ENCODE measurements at places on chromosomes 13 and 19. TPM values are rescaled to one million over a fixed set of nuclear protein-coding genes. Genes with fewer than 3 reads are reported as not detected.
A peak's percentile ranks its signal among the peaks of the same experiment; 100 is the strongest.

DNA sequence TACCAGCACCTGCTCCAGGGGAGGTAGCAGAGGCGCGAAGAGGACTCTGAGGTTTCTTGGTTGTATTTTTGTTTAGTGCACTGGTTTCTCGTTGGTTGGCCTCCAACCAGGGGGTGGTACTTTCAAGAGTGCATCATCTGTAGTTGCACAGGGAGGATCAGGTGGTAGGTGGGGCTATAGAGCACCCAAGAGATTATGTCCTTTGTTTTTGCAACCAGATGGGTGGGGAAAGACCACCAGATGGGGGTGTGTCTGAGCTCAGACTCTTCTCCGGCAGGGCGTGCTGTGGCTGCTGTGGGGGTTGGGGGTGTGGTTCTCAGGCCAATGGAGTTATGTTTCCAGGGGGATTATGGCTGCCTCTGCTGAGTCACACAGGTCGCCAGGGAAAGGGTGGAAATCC lies 254.4 kb upstream of the KLF12 start:
- DNase-seq: no peak
- no peak overlapping the region for H3K4me3 ChIP-seq
- no peaks in the 10 kb centered on the region for H3K4me1 ChIP-seq
- H3K27me3 ChIP-seq: no peaks in the 10 kb centered on the region

- peaks cover 3% of the 10 kb centered on the region for H3K4me1 ChIP-seq
- H3K27ac ChIP-seq: no peak overlapping the region
- no peak overlapping the region for H3K4me3 ChIP-seq
- DNase-seq: no peak
- H3K27me3 ChIP-seq: no peaks in the 10 kb centered on the region
- H3K36me3 ChIP-seq: no peaks in the 10 kb centered on the region
These were observed 43.6 kb downstream of the SLAIN1 start for GRCh38 chr13:77740931-77741596.

DNA sequence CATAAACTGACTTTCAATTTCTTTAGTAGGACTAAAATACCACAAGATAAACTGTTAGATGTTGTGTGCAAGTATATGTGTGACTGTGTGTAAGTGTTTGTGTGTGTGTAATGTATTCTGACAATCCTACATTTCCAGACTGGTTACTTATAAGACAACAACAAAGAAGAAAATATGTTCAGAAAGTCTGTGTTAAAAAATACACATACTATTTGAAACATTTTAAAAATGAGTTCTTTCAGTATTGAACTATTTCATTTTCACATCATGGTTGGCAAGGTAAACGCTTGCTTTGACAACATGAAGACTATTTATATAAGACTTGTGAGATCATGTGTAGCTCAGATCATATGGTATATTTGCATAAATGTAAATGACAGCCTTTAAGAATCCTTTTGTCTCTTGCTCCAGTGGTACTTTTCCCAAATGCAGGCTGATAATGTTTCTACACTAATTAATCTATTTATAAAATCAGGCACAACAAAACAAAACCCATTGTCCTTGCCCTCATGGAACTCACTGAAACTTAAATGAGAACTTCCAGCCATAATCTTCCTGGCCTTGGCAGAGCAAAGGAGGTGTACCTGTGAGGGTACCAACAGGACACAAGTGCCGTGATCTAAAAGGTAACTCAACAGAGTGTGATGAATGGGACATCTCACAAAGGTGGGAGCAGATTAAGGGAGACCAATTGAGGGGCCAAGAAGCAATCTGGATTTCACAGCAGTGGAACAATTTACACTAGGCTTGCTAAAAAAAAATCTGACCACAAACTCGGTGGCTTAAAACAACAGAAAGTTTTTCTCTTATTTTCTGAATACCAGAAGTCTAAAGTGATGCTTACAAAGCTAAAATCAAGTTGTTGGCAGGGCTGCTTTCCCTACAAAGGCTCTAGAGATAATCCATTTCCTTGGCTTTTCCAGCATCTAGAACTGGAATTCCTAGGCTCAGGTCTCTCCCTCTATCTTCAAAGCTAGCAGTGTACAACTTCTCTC lies 349.0 kb downstream of the TBC1D4 start:
- no peak overlapping the region for H3K27ac ChIP-seq
- no peaks in the 10 kb centered on the region for H3K36me3 ChIP-seq
- H3K4me1 ChIP-seq: no peaks in the 10 kb centered on the region
- no peak overlapping the region for H3K4me3 ChIP-seq
- no peak for DNase-seq
- no peaks in the 10 kb centered on the region for H3K27me3 ChIP-seq

- H3K4me1 ChIP-seq: no peaks in the 10 kb centered on the region
- H3K4me3 ChIP-seq: no peak overlapping the region
- H3K27me3 ChIP-seq: no peaks in the 10 kb centered on the region
- H3K27ac ChIP-seq: no peak overlapping the region
- no peak for DNase-seq
- no peaks in the 10 kb centered on the region for H3K36me3 ChIP-seq
These were observed 31.3 kb upstream of the FGF9 start for GRCh38 chr13:21639561-21639960.

DNA sequence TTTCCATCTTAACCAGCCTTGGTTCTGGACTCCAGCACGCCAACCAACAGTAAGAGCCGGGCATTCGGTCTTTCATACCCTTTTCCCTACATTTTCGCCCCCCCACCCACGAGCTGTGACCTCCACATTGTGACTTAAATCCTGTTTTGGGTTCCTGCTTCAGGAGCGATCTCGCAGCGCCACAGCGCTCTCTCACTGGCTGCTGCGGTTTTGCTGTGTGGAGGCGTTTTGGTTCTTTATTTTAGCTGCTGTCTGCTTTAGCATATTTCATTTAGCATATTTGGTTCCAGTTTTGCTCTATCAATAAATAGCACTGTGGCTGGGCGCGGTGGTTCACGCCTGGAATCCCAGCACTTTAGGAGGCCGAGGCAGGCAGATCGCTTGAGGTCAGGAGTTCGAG lies 19.5 kb upstream of the SLC39A3 start:
- no peaks in the 10 kb centered on the region for H3K27me3 ChIP-seq
- H3K27ac ChIP-seq: no peak overlapping the region
- H3K4me3 ChIP-seq: no peak overlapping the region
- H3K36me3 ChIP-seq: peaks cover 43% of the 10 kb centered on the region
- DNase-seq: no peak

- no peaks in the 10 kb centered on the region for H3K4me1 ChIP-seq
- H3K27ac ChIP-seq: no peak overlapping the region
- H3K27me3 ChIP-seq: no peaks in the 10 kb centered on the region
- no peak for DNase-seq
These were observed 80.5 kb downstream of the CCNA1 start for GRCh38 chr13:36512771-36513170.

DNA sequence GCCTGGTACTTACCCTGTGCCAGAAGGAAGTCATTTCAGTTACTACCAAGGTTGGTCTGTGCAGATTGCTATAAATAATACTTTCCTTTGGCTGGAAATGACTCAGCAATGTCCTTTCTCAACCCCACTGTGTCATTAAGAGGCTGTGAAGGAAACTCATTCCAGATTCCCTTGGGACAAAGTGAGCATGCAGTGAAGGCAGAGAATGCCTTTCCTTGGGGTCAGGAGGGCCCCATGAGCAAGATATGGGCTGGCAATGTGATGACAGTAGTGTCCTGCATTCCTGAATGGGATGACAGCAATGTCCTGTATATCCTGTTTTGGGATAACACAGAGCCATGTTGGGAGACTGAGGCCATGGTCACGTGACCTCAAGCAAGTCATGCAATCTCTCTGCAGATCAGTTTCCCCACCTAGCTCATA lies 213.1 kb upstream of the TMTC4 start:
- H3K36me3 ChIP-seq: no peaks in the 10 kb centered on the region
- no peak overlapping the region for H3K27ac ChIP-seq
- no peak for DNase-seq
- no peaks in the 10 kb centered on the region for H3K27me3 ChIP-seq

- H3K4me1 ChIP-seq: no peaks in the 10 kb centered on the region
- no peak for DNase-seq
- no peaks in the 10 kb centered on the region for H3K27me3 ChIP-seq
- H3K4me3 ChIP-seq: no peak overlapping the region
- H3K27ac ChIP-seq: no peak overlapping the region
These were observed 19.2 kb downstream of the CEACAM6 start for GRCh38 chr19:41774515-41774980.

DNA sequence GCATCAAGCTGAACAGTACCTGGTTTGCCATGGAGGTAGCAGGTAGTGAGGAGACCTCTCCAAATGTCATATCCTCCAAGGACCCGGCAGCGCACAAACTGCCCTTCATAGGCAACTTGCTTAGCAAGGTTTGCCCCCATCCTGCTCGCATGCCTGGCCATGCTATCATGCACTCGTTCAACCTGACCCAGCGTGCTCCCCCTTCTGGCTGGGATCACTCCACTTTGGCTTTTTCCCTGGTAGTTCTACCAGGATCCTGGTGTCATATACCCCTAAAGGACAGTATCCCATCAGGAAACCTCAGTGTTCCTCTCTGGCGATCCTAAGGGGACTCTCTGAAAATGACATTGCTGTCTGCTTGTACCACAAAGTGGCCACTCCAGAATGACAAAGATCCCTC lies 38.6 kb upstream of the ZNF30 start:
- H3K36me3 ChIP-seq: no peaks in the 10 kb centered on the region
- H3K4me3 ChIP-seq: no peak overlapping the region
- no peaks in the 10 kb centered on the region for H3K4me1 ChIP-seq
- DNase-seq: no peak
- H3K27me3 ChIP-seq: no peaks in the 10 kb centered on the region

GRCh38 chr13:23810685-23811240 lies 78.4 kb downstream of the MIPEP start:
- H3K4me3 ChIP-seq: no peak overlapping the region
- H3K27me3 ChIP-seq: no peaks in the 10 kb centered on the region
- H3K27ac ChIP-seq: peak overlapping the region; percentile 81
- DNase-seq: no peak
- H3K36me3 ChIP-seq: peaks cover 3% of the 10 kb centered on the region
- peaks cover 56% of the 10 kb centered on the region for H3K4me1 ChIP-seq

DNA sequence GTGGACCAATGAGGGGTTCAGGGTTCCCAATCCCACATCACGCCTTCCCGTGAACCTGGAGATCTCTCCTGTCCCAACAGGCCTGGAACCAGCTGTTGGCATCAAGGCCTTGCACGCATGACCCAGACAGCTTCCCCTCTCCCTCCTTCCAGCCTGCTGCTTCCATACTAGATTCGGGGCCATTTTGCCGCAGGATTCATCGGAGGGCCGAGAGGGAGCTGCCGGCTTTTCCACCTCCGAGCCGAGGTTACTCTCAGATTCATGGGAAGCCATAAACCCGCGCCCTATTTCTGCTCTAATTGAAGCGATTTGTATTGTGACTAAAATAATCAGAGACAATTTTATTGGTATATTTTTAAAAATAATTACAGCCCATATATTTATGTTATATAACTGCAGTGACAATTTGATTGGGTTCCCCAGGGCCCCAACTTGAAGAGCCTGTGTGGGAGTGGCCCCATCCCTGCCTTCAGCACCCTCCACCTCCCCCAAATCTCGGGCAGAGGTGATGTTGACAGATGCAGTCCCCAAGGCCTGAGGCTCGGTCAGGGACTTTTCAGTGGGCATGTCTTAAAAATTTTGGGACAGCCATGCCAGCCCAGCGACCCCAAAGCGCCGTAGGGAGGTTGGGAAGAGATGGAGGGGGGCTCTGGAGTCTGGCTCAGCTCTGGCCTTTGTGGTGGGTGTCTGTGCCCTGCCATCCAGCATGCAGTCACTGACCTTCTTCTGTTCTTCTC lies 30.8 kb upstream of the PEPD start:
- no peaks in the 10 kb centered on the region for H3K4me1 ChIP-seq
- H3K27me3 ChIP-seq: no peaks in the 10 kb centered on the region
- no peak for DNase-seq

DNA sequence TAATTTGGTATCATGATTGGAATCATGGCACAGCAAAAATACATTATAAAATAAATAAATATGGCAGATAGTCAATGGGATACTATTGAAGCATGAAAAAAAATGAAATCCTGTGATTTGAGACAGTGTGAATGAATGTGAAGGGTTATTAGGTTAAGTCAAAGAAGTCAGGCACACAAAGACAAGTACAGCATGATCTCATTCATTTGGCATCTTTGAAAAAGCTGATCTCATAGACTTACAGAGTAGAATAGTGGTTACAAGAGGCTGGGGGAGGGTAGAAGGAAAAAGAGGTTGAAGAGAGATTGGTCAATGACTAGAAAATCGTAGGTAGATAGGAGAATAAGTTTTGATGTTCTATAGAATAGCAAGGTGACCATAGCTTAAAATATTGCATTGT lies 295.1 kb upstream of the SLITRK5 start:
- H3K27me3 ChIP-seq: no peaks in the 10 kb centered on the region
- H3K27ac ChIP-seq: no peak overlapping the region
- H3K4me3 ChIP-seq: no peak overlapping the region
- no peaks in the 10 kb centered on the region for H3K36me3 ChIP-seq

NCCRP1 gene
- total RNA-seq: not detected

MYO1F gene
- 42.6 TPM for total RNA-seq

ZSCAN4 gene
- not detected for total RNA-seq

PTGIR gene
- 17.9 TPM for total RNA-seq

DENND1C gene
- total RNA-seq: 54.3 TPM

Measured in GM12878 (cell line).